Breast epithelium (tissue), 4 donors: ENCODE measurements at places on chromosomes 3 and 15. TPM values are rescaled to one million over a fixed set of nuclear protein-coding genes. Genes with fewer than 3 reads are reported as not detected.
A peak's percentile ranks its signal among the peaks of the same experiment; 100 is the strongest.

The SEMA3F gene
- total RNA-seq = 7.7 TPM

- no peak for DNase-seq
- H3K27me3 ChIP-seq = no peaks in the 10 kb centered on the region
- H3K4me1 ChIP-seq = no peaks in the 10 kb centered on the region
- no peaks in the 10 kb centered on the region for H3K36me3 ChIP-seq
- H3K4me3 ChIP-seq = no peak overlapping the region
- no peak overlapping the region for H3K27ac ChIP-seq
Measured at GRCh38 chr15:48570822-48571221, 74.7 kb downstream of the FBN1 start.

The CDHR4 gene
- total RNA-seq = not detected

DNA sequence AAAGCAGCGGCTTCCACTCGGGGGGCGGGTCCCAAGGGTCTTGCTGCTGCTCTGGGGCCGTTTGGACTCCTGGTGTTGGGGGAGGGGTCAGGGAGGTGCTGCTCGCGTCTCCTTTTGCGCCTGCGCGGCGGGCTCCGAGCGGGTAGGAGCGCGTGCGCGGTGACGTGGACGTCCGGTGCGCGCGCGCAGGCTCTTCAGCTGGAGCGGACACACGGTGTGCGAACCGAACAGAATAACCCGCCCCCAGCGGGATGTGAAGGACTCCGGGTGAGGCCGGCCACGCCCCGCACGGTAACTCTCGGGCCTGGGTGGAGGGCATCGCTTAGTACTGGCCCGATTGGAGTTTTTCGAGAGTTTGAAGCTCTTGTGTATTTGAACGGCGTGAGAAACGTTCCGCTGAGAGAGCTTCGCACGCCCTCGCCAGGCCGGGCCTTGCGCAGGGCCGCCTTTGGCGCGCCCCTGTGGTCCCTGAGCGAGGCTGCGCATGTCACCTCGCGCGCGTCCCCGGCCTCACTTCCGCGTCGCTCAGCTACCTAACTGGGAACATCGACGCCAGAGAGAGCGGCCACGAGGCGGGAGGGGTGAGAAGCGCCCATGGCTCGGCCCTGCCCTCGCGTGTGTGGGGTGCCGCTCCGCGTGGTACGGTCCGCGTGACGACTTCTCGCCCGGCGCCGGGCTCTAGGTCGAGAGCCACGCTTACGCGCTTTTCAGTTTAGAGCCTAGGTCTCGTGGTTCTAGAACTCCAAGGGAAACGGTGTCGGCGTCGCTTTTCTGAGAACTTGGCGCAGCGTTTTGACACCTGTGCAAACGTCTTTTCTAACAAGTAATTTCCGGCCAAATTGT, at the start of gene MGA:
Gene MGA, plus strand, starts transcription at position 171 of the 843 bp plus-strand sequence.
- H3K27me3 ChIP-seq = no peaks in the 10 kb centered on the region
- H3K4me1 ChIP-seq = no peaks in the 10 kb centered on the region
- peak; percentile 70 for DNase-seq
- peak within 1 kb of the TSS; percentile 77 for H3K4me3 ChIP-seq
- peak within 1 kb of the TSS; percentile 92 for H3K27ac ChIP-seq

The GNAI2 gene
- 162 TPM for total RNA-seq

The NMB gene
- 15.7 TPM for total RNA-seq

DNA sequence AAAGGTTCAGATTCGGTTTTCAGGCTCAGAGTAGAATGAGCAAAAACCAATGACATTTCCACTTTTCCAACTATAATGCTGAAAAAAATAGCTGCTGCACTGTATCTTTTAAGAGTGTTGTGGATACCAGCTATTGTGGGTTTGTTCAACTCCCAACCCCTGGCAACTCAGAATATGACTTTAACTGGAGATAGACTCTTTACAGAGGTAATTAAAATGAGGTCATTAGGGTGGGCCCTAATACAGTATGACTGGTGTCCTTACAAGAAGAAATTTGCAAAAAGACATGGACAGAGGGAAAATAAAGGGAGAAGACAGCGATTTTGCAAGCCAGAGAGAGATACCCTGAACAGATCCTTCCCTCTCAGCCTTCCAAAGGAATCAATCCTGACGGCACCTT, 39.5 kb downstream of the ANKRD28 start:
- no peaks in the 10 kb centered on the region for H3K4me1 ChIP-seq
- H3K27me3 ChIP-seq = no peaks in the 10 kb centered on the region
- no peak overlapping the region for H3K27ac ChIP-seq
- no peak for DNase-seq
- no peak overlapping the region for H3K4me3 ChIP-seq

DNA sequence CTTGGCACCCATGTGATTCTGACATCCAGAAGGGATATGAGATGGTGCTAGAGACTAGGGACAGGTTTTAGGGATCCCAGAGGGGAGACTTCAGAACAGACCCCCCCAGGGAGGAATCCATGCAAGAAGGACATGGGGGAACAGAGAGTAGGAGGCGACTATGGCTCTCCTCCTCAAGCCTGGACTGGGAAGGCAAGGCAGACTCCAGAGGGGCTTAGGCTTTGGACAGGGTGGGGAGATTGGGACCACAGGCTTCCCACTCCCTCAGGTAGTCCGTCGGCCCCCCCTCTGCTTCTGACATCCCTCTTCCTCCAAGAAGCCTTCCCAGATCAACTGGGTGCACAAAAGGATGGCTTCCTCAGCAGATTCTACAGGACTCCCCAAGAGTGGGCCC, 3.0 kb upstream of the VIPR1 start:
- no peak overlapping the region for H3K4me3 ChIP-seq
- peaks cover 10% of the 10 kb centered on the region for H3K4me1 ChIP-seq
- H3K27ac ChIP-seq = no peak overlapping the region
- H3K27me3 ChIP-seq = no peaks in the 10 kb centered on the region

The DNAH12 gene
- total RNA-seq = 0.33 TPM

- no peaks in the 10 kb centered on the region for H3K36me3 ChIP-seq
- H3K4me1 ChIP-seq = no peaks in the 10 kb centered on the region
- no peak for DNase-seq
- H3K27ac ChIP-seq = no peak overlapping the region
- no peak overlapping the region for H3K4me3 ChIP-seq
Measured at GRCh38 chr15:80929225-80929624, 60.4 kb downstream of the MESD start.

The RAD54L2 gene
- 20.2 TPM for total RNA-seq

DNA sequence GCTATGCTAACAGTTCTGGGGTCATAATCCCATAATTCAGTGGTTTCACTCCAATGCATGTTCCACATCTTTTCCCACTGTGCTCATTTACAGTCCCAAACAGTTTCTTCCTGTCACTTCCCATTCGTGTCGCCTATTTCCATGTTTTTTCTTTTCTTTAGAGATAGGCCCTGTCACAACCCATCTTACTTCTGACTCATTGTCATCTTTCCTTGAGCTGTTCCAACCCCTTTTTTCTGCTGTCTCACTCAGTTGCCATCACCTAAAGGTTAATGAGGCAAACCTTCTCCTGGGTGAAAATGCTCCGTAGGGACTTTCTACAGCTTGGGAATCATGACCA, 814.5 kb downstream of the VGLL3 start:
- DNase-seq = no peak
- no peaks in the 10 kb centered on the region for H3K4me1 ChIP-seq
- H3K36me3 ChIP-seq = no peaks in the 10 kb centered on the region
- H3K4me3 ChIP-seq = no peak overlapping the region

The MST1R gene
- 0.16 TPM for total RNA-seq

The MOBP gene
- not detected for total RNA-seq

DNA sequence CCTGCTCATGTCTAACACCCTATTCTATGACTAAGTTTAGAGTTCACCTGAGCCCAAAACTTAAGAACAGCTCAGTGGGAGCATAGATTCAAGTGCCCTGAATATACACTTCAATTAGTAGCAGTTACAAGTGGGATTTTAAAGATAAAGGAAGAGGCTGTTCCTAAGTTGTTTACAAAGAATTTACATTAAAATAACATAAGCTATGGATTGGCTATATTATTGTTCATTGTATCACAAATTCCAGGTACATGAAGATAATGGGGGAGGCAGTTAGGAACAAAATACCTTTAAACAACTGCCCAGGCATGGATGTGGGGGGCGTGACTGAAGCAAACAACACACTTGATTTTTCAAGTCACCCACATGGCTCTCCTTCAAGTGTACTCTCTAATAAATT, 52.7 kb downstream of the ROPN1B start:
- no peaks in the 10 kb centered on the region for H3K36me3 ChIP-seq
- H3K4me1 ChIP-seq = no peaks in the 10 kb centered on the region
- H3K27me3 ChIP-seq = no peaks in the 10 kb centered on the region
- no peak for DNase-seq
- H3K27ac ChIP-seq = no peak overlapping the region

The ACTL6A gene
- 46.2 TPM for total RNA-seq

The EAF1 gene
- 21.5 TPM for total RNA-seq

The GOLGA8H gene
- 1.6 TPM for total RNA-seq

- no peaks in the 10 kb centered on the region for H3K4me1 ChIP-seq
- H3K27ac ChIP-seq = no peak overlapping the region
- H3K4me3 ChIP-seq = no peak overlapping the region
- no peaks in the 10 kb centered on the region for H3K27me3 ChIP-seq
Measured at GRCh38 chr15:50260969-50261496, 4.5 kb downstream of the HDC start.

The GPR176 gene
- 9.4 TPM for total RNA-seq

GRCh38 chr15:74730619-74731316, 5.4 kb upstream of the CYP1A1 start:
- no peak overlapping the region for H3K27ac ChIP-seq
- no peak overlapping the region for H3K4me3 ChIP-seq
- H3K27me3 ChIP-seq = peaks cover 30% of the 10 kb centered on the region

DNA sequence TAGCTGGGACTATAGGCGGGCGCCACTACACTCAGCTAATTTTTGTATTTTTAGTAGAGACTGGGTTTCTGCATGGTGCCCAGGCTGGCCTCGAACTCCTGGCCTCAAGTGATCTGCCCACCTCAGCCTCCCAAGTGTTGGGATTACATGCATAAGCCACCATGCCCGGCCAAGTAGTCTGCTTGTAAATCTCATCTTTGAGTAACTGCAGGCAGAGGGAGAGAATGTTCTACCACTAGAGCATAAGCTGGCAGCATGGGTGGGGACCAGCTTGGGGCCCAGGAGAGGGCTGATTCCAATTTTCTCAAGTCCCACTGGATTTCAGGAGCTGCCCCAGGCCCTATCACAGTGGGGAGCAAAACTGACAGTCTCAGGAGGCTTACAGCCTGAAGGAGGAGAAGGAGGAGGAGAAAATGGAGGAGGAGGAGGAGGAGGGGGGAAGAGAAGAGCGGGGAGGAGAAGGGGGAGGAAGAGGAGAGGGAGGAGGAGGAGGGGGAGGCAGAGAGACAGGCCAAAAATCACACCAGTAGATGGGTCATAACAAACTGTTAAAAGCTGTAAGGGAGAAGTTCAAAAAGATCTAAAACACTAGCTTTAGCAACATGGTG, 229.1 kb upstream of the IGF1R start:
- H3K36me3 ChIP-seq = no peaks in the 10 kb centered on the region
- H3K4me3 ChIP-seq = no peak overlapping the region
- peaks cover 30% of the 10 kb centered on the region for H3K27me3 ChIP-seq
- no peak overlapping the region for H3K27ac ChIP-seq
- peaks cover 7% of the 10 kb centered on the region for H3K4me1 ChIP-seq

DNA sequence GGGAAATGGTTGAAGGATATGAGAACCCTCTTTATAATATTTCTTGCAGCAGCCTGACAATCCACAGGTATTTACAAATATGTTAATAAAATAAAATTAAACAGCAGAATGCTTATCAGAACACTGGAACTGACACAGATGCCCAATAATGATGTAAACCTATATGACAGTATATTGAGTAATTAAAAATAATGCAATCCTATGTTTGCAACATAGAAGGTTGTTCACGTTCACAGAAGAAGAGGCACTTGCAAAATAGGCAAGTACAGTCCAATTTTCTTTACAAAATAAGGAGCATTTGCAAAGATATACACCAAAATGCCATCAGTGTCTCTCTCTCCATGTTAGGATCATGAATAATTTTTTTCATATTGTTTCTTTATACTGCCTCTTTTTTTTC, 397.0 kb upstream of the WNT5A start:
- no peak overlapping the region for H3K4me3 ChIP-seq
- no peaks in the 10 kb centered on the region for H3K36me3 ChIP-seq
- no peak overlapping the region for H3K27ac ChIP-seq

DNA sequence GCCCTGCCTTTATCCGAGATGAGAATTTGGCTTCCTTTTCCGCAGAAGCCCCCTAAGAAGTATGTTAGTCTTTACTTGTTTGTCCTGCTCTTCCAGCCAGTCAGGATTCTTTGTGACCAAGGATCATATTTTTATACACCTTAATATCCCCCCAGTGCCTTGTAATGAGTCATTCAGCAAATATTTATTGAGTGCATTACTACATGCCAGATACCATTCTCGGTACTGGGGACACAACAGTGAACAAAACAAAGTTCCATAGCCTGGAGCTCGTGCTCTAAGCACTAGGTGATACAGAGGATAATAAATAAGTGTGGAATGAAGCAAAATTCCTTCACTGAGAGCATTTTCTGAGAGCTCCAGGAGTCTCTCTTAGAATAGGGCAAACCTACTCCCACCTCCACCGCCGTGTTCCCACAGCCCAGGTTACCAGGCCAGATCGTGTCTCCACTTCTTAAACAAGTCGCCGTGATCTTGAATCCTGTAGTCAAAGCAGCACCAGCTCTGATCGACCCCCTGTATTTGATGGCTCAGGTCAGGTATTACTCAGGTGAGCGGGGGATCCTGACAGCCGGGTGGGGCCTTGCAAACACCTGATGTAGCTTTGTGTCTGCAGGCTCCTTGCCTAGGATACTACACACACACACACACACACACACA, 18.5 kb downstream of the TTC21A start:
- peak overlapping the region; percentile 93 for H3K27ac ChIP-seq
- H3K4me1 ChIP-seq = peaks cover 5% of the 10 kb centered on the region
- no peaks in the 10 kb centered on the region for H3K36me3 ChIP-seq
- no peak overlapping the region for H3K4me3 ChIP-seq
- DNase-seq = no peak
- no peaks in the 10 kb centered on the region for H3K27me3 ChIP-seq

The SYNPR gene
- total RNA-seq = not detected

- peaks cover 12% of the 10 kb centered on the region for H3K4me1 ChIP-seq
- H3K4me3 ChIP-seq = no peak overlapping the region
- H3K36me3 ChIP-seq = no peaks in the 10 kb centered on the region
- H3K27ac ChIP-seq = peak overlapping the region; percentile 19
- no peaks in the 10 kb centered on the region for H3K27me3 ChIP-seq
Measured at GRCh38 chr3:71010726-71011455, 572.6 kb downstream of the FOXP1 start.

- no peaks in the 10 kb centered on the region for H3K4me1 ChIP-seq
- no peaks in the 10 kb centered on the region for H3K36me3 ChIP-seq
- H3K4me3 ChIP-seq = peak overlapping the region; percentile 64
- H3K27ac ChIP-seq = peak overlapping the region; percentile 93
- no peaks in the 10 kb centered on the region for H3K27me3 ChIP-seq
Measured at GRCh38 chr3:183254487-183255347, 1.7 kb downstream of the B3GNT5 start.

The GRAMD2A gene
- 0.16 TPM for total RNA-seq

The GHRL gene
- 0.66 TPM for total RNA-seq

GRCh38 chr3:47082519-47082918, 81.4 kb downstream of the SETD2 start:
- H3K4me3 ChIP-seq = no peak overlapping the region
- H3K27ac ChIP-seq = no peak overlapping the region
- H3K36me3 ChIP-seq = peaks cover 7% of the 10 kb centered on the region
- no peak for DNase-seq
- H3K4me1 ChIP-seq = no peaks in the 10 kb centered on the region

The FBXW12 gene
- total RNA-seq = not detected
